Stimulated activated CD8-positive, alpha-beta memory T cell treated with anti-CD3 and anti-CD28 coated beads, Interleukin-12 subunit alpha, Interleukin-12 subunit beta, amount 100 ng/mL, for 1 hour (primary cell): ENCODE measurements at places on chromosomes 11 and 22.

- DNase-seq, result no peak
These were observed 501 bp downstream of the CD151 start for GRCh38 chr11:833114-833791.

GRCh38 chr11:99682646-99683045 is 661.9 kb downstream of the CNTN5 start:
- no peak for DNase-seq

- no peak for DNase-seq
These were observed 33.2 kb upstream of the CTSC start for GRCh38 chr11:88370782-88371181.

GRCh38 chr22:37278261-37278660 is 4.0 kb upstream of the CYTH4 start:
- DNase-seq, result no peak

GRCh38 chr22:44360668-44361381 is 48.1 kb upstream of the SHISAL1 start:
- no peak for DNase-seq

DNA sequence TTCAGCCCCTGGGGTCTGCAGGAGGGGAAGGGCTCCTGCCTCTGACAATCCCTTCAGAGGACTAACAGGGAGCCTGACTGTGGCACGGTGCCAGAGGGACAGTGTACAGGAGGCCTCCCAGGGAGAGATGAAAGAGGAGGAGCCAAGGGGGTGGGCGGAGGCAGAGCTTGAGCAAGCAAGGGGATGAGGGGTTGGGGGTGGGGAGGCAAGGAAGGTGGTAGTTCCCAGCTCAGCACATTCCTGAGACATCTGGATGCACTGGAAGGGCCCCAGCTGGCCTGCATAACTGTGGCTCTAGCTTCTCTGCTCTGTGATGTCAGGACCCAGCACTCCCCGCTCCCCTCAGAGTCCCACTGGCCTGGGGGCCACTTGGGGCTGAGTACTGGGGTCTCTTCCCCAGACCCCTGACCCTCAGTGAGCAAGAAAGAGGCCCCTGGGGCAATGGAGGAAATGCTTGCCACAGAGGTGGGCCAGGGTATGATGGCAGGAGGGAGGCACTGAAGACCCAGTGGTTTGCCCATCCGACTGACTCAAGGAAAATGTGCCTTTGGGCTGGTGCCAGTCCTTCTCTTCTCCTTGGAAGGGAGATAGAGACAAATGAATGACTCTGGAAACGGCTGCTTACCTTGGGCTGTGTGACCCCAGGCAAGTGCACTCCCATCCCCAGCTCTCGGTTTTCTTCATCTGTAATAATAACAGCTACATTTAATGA is 13.3 kb downstream of the CREB3L1 start:
- no peak for DNase-seq

- no peak for DNase-seq
These were observed 16.0 kb downstream of the OVOL1 start for GRCh38 chr11:65802841-65803240.

DNA sequence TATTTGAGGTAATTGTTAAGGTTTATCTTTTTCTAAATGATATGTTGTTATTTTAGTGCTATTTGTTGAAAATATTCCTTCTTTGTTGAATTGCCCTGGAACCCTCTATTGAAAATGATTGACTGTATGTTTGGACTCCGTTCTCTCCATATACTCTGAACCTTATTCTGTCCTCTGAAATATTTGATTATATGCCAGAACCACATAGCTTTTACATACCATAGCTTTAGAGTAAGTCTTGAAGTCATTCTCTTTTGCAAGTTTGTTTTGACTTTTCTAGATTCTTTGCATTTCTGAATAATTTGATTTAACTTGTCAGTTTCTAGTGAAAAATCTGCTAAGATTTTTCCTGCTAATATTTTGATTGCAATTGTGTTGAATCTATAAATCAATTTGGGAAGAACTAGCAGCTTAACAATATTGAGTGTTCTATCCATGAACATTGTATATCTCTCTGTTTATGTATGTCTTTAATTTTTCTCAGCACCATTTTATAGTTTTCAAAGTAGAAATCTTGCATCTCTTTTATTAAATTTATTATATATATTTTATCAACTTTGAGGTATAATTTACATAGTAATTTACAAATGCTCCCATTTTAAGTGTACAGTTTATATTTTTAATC is 51.7 kb upstream of the PITPNB start:
- no peak for DNase-seq
